ENCODE measurements at places on chromosomes 1 and 21.

GRCh38 chr1:110765640-110766335, 91.0 kb upstream of the KCNA3 start:
- peak; percentile 60 for DNase-seq

GRCh38 chr1:45339789-45340558, at the start of the genes MUTYH and TOE1:
Gene MUTYH (minus strand): TSS chr1:45340440. CDS start chr1:45334505, 5,935 bp downstream.
Gene TOE1 (plus strand): TSS chr1:45340170. CDS start chr1:45340253, 83 bp downstream.
- DNase-seq = peak; percentile 85

DNA sequence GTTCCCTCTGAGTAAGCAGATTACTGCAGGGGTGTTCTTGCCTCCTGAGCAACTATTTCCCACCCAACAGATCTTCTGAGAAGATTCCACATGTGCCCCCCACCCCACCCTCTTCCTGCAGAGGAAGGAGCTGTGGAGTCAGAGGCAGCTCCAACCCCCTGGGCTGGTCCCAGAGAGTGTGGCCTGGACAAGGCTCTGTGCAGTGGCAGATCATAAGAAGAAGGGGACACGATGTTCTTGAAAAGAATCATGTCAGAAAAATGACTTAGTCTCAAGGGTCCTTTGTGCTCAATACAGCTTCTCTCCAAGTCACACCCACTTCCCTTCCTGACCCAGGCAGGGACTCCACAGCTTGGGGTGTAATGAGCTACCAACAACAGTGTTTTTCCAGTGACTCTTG, 95.2 kb downstream of the SYF2 start:
- no peak for DNase-seq

GRCh38 chr1:183778568-183779433, 26.1 kb upstream of the RGL1 start:
- DNase-seq = no peak

GRCh38 chr21:35411434-35411833, 362.3 kb upstream of the RUNX1 start:
- no peak for DNase-seq

Measured in SK-MEL-5 (cell line).